ENCODE measurements at places on chromosomes 5 and 9. TPM values are rescaled to one million over a fixed set of nuclear protein-coding genes. Genes with fewer than 3 reads are reported as not detected.

GRCh38 chr9:86854898-86855523 lies 92.3 kb downstream of the GAS1 start:
- no peak overlapping the region for H3K27ac ChIP-seq
- no peak for DNase-seq
- no peaks in the 10 kb centered on the region for H3K4me1 ChIP-seq
- no peak overlapping the region for H3K4me3 ChIP-seq
- no peaks in the 10 kb centered on the region for H3K36me3 ChIP-seq
- no peaks in the 10 kb centered on the region for H3K27me3 ChIP-seq

GRCh38 chr5:33329891-33330290 lies 110.9 kb upstream of the TARS1 start:
- H3K36me3 ChIP-seq = no peaks in the 10 kb centered on the region
- peak overlapping the region; percentile 40 for H3K27ac ChIP-seq
- H3K27me3 ChIP-seq = no peaks in the 10 kb centered on the region

- H3K36me3 ChIP-seq = no peaks in the 10 kb centered on the region
- no peak overlapping the region for H3K27ac ChIP-seq
- H3K4me1 ChIP-seq = no peaks in the 10 kb centered on the region
- DNase-seq = no peak
- no peak overlapping the region for H3K4me3 ChIP-seq
Measured at GRCh38 chr9:32787816-32788215, 4.5 kb downstream of the TMEM215 start.

- peak overlapping the region; percentile 43 for H3K4me3 ChIP-seq
- H3K36me3 ChIP-seq = no peaks in the 10 kb centered on the region
- no peaks in the 10 kb centered on the region for H3K4me1 ChIP-seq
- peaks cover 100% of the 10 kb centered on the region for H3K27me3 ChIP-seq
Measured at GRCh38 chr9:1052365-1053281, 2.5 kb downstream of the DMRT2 start.

- H3K27me3 ChIP-seq = no peaks in the 10 kb centered on the region
- H3K4me1 ChIP-seq = no peaks in the 10 kb centered on the region
- H3K27ac ChIP-seq = no peak overlapping the region
- peaks cover 36% of the 10 kb centered on the region for H3K36me3 ChIP-seq
- DNase-seq = no peak
Measured at GRCh38 chr9:129910628-129911567, 75.6 kb downstream of the USP20 start.

GRCh38 chr9:11868795-11869194 lies 824.4 kb upstream of the TYRP1 start:
- H3K27ac ChIP-seq = no peak overlapping the region
- no peaks in the 10 kb centered on the region for H3K36me3 ChIP-seq
- H3K4me1 ChIP-seq = no peaks in the 10 kb centered on the region
- DNase-seq = no peak
- no peaks in the 10 kb centered on the region for H3K27me3 ChIP-seq
- H3K4me3 ChIP-seq = no peak overlapping the region

- no peak overlapping the region for H3K27ac ChIP-seq
- no peak for DNase-seq
- H3K4me1 ChIP-seq = no peaks in the 10 kb centered on the region
- no peaks in the 10 kb centered on the region for H3K36me3 ChIP-seq
- H3K27me3 ChIP-seq = no peaks in the 10 kb centered on the region
- H3K4me3 ChIP-seq = no peak overlapping the region
Measured at GRCh38 chr5:1257363-1257762, 32.2 kb downstream of the SLC6A18 start.

Gene PCDHB13
- total RNA-seq = 2.6 TPM

Gene AFF4
- total RNA-seq = 122 TPM

All from transverse colon (tissue), 4 donors.